Thoracic aorta endothelial cell (primary cell): ENCODE measurements at places on chromosomes 7 and 10. TPM values are rescaled to one million over a fixed set of nuclear protein-coding genes. Genes with fewer than 3 reads are reported as not detected.

The EMX2 gene
- 0.07 TPM in 1 of 2 replicates, not detected in the other for total RNA-seq

The DPY19L1 gene
- 119 and 138 TPM in 2 replicates for total RNA-seq

The ACTR3C gene
- 0.07 and 0.13 TPM in 2 replicates for total RNA-seq

The SAP25 gene
- 0.53 TPM in 1 of 2 replicates, not detected in the other for total RNA-seq

The SPDYE11 gene
- total RNA-seq: not detected in 2 replicates

The MAT1A gene
- not detected in 2 replicates for total RNA-seq

The CFAP46 gene
- 1.7 and 2.4 TPM in 2 replicates for total RNA-seq

The TFAM gene
- 76.3 and 83.2 TPM in 2 replicates for total RNA-seq

The OR6B1 gene
- total RNA-seq: not detected in 2 replicates

The SORCS1 gene
- total RNA-seq: not detected in 2 replicates

The LAMB1 gene
- 673 and 715 TPM in 2 replicates for total RNA-seq

The FOXI2 gene
- total RNA-seq: not detected in 2 replicates

The ZNF727 gene
- 0.07 TPM in 1 of 2 replicates, not detected in the other for total RNA-seq

The C10orf67 gene
- not detected in 2 replicates for total RNA-seq

The PCGF5 gene
- total RNA-seq: 52.1 and 66.0 TPM in 2 replicates

The CPA2 gene
- not detected in 2 replicates for total RNA-seq

The SPDYE2 gene
- not detected in 2 replicates for total RNA-seq

The BNIP3 gene
- total RNA-seq: 132 and 138 TPM in 2 replicates

The FOXP2 gene
- total RNA-seq: 0.40 TPM in 1 of 2 replicates, not detected in the other

The ZNF37A gene
- 15.6 and 19.1 TPM in 2 replicates for total RNA-seq

The TAX1BP1 gene
- total RNA-seq: 82.9 and 87.8 TPM in 2 replicates

The SLC16A9 gene
- 1.5 and 9.6 TPM in 2 replicates for total RNA-seq
